ENCODE measurements at places on chromosomes 7 and 10.

DNA sequence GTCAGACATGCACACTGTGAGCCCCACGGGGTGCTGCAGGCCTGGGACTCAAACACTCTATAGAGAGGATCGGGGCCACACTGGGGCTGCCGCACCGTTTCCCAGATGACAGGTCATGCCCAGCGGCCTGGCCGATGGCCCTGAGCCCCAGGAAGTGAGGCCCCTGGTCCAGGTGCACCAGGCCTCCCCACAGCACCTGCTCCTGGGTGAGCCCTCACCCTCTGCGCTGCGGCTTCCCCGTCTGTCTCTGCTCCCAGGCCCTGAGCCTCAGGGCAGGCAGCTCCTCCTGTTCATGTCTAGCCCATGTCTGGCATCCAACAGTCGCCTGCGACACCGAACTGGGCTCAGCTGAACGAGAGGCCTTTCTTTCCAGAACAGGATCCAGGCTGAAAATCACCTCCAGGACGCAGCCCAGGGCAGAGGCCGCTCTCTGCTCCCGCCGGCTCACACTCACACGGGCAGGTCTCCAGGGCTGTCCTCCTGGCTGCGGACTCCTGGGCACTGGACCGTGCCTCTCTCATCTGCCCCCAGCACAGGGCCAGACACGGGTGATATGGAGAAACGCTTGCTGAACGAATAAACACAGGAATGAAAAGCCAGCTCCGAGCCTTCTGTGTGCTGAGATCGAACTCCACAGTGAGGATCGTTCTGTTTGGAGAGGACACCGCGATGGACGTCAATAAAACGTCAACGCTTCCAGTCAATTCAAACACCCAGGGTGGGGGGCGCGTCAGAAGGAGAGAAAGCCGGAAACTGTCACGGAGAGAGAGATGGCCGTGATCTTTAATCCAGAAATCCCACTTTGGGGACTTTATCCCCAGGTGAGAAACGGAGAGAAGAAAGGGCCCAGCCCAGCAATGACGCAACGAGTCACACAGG is 202.4 kb downstream of the ELFN1 start:
- no peak for DNase-seq

DNA sequence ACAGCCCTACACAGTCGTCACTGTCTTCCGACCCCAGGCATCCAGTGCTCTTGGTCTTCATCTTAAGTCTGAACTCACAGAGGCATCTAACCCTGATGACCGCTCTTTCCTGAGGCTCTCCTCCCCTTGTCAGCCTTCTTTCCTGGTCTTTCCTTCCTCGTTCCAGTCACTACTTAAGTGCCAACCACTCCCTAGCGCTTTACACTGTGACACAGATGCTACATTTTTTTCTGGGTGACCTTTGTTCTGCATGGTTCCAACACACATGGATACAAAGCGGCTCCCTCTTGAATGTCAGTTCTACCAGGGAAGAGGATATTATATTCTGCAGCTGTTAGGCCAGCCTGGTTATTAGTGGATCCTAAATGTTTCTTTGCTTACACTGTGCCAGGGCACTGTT is 12.7 kb downstream of the YWHAG start:
- no peak for DNase-seq

- no peak for DNase-seq
These were observed 252.7 kb upstream of the PTER start for GRCh38 chr10:16184096-16184597.

DNA sequence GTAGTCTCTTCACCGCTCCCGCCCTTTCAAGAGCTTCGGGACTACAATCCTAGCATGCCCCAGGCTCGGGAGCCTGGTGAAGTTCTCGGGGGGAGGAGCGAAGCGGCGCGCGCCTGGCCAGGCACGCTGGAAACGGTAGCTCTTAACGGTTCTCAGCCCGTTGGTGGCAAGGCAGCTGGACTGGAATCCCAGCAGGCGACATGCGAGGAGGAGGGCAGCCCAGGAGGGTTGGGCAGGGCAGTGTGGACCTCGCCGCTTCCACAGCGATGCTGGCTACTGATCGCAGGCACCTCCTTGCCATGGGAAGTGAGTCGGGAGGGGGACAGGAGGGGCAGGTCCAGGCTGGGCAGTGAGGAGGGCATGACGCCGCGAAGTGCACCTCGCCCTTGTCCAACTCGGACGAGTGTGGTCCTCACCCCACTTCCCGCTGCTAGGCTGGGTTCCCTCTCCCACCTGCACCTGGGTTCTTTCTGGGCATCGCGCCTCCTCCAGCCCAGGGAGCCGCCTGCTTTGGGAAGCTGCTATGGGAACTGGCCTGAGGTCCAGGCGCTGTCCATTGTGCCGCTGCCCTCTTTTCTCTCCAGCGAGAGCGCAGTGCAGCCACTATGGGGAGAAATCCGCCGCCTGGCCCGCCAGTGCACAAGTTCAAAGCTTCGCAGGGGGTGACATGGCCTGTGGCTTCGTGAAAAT is 367.8 kb upstream of the NUPR2 start:
- DNase-seq = no peak

DNA sequence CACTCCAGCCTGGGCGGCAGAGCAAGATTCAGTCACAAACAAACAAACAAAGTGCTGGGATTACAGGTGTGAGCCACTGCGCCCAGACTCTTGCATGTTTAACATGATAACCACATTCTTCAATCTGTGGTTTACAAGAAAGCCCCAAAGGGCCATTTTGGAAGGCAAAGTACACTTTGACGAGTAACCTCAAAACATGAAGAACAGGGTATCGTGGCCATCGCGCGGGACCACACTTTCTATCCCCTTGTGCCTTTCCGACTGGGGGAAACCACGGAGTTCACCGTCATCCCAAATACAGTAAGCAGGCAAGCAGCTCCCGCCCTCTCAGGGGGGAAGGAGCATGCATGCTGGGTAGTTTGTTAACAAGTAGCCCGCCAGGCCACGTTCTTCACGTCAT is 125.2 kb downstream of the RNF216 start:
- DNase-seq = no peak

GRCh38 chr7:20484356-20484755 is 131.1 kb upstream of the ABCB5 start:
- DNase-seq = no peak

DNA sequence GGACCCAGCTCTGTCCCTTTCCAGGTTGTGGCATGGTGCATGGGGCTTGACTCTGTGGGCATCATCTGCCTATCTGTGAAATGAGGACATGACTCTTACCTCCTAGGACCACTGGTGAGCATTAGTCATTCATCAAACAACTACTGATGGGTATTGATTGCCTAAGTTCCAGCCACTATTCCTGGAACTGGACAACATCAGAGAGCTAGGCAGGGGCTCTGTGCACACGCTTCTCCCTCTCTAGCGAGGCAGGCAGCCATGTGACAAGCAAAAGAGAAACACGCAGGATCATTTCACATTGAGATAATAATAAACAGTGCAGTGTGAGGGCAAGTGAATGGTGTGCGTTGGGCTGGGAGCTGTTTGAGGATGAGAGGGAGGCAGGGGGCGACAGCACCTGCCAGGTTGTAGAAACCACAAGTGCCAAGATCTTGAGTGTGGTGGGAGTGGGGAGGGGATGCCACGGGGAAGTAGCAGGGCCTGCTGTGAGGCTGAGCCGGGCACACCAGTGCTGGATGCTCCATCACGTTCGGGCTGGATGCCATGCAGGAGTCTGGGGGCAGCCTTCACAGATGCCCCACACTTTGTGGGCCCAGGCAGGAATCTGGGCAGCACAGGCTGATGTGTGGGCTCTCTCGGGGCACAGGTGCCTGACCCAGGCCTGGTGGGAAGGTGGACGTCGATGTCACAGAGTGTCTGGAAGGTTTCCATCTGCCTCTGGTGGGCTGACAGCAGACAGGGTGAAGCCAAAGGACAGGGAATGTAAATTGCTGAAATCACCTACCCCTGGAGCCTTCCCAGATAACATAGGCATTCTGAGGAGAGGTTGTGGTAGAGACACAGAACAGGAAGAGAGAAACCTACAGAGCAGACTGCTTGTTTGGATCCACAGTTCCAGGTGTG is 405.5 kb downstream of the RPS24 start:
- no peak for DNase-seq

- DNase-seq = no peak
These were observed 78.8 kb upstream of the FAM180A start for GRCh38 chr7:135827391-135827790.

GRCh38 chr7:34341326-34341725 is 316.7 kb upstream of the NPSR1 start:
- no peak for DNase-seq

DNA sequence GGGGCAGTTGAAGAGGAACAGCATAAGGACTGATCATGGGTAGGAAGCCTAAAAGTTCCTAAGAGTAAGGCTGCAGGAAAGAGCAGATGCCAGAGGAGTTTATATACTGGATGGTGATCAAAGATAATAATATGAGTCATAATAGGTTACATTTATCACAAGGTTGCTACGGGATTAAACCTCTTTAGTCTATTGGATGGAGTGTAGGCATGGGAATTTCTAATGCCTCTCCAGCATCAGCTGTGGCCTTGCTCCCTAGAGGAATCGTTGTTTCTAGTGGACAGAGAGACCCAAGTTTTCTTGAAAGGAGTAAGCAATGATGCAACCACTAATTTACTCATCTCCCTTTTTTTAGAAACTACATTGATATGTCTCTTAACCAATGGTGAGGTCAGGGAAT is 213.4 kb downstream of the GPR37 start:
- no peak for DNase-seq

- no peak for DNase-seq
These were observed 69.1 kb downstream of the RTKN2 start for GRCh38 chr10:62199584-62199983.

- no peak for DNase-seq
These were observed 98.7 kb downstream of the NPSR1 start for GRCh38 chr7:34756691-34757090.

- no peak for DNase-seq
These were observed 113.3 kb downstream of the GNAI1 start for GRCh38 chr7:80247891-80248290.

DNA sequence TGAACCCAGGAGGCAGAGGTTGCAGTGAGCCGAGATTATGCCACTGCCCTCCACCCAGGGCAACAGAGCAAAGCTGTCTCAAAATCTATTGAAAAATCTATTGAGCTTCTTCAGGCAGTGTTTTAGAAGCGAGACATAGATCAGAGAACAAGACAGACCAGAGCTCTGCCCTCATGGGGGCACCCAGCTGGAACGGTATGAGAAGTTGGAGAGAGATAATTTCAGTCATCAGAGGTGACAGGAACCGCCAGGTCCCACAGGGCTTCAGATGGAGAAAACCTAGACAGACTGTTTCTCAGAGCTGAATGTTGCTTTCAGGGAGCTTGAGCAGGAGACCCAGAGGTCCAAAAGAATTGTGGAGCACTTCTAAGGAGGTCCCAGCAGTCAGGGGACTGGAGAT is 14.2 kb upstream of the GTF2IRD1 start:
- DNase-seq = no peak

DNA sequence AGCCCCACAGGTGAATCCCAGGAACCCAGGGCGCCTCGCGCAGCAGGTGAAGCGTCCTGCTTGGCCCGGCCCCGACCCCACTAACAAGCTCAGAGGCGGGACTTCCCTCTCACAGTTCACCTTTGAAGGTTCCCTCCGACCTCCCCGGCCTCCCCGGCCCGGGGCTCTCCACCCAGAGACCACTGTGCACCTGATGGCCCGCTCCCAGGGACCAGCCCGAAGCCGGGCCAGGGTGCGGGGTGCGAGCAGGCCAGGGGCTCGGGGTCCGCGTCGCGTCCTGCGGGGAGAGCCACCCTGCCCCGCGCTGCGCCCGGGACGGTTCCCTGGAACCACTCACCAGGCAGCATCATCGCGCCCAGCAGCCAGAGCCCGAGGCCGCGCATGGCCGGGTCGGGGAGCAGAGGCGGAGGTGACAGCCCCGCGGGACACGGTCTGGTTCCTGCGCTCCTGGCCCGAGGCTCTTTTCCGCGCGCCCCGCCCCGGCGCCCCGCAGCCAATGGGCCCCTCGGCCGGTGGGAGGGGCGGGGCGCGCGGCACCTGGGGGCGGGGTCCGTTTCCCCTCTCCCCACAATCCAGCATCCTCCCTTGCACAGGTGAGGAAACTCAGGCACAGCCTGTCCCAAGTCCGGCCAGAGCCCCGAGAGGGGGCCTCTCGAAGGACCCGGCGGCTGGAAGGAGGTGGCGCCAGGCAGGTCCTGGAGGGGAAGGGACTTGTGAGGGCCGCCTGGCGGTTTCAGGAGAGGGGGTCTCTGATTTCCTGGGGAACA is at the start of gene ADAM8:
Gene ADAM8 (minus strand): TSS at position 434 of the 767 bp plus-strand sequence. CDS start 51 bp downstream, at position 383.
- no peak for DNase-seq

GRCh38 chr7:100215895-100216294 is 3.9 kb upstream of the PVRIG start:
- no peak for DNase-seq

DNA sequence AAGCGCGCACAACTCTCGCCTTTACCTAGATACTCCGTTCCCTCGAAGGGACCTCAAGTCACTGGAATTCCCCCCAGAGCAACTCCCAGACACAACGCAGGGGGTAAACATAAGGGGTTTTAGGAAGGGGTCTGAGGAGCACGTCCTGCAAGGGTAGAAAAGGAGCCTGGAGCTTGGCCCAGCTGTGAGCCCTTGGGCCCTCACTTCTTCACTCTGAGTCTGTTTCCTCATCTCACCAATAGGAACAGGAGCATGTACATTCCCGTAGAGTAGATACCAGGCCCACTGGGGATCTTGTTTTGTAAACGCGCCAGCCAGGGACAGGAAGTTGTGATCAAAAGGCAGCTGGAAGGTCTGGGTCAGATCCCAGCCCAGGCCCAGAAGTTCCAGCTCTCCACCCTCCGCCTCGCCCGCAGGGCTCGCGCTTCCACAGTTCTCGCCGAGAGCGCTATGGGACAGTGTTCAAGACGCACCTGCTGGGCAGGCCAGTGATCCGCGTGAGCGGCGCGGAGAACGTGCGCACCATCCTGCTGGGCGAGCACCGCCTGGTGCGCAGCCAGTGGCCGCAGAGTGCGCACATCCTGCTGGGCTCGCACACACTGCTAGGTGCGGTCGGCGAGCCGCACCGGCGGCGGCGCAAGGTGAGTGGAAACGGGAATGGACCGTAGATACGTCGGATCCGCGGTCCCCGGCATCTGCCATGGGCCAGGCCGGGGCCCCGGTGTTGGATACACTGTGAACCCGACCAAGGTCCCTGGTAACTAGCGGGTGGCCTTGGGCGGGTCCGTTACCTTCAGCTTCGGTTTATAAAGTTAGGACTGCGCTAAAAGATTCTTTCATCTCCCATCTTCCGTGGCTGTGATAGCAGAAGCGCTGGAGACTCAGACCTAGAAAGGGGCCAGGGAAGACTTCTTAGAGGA is 1.3 kb downstream of the CYP26C1 start:
- no peak for DNase-seq

DNA sequence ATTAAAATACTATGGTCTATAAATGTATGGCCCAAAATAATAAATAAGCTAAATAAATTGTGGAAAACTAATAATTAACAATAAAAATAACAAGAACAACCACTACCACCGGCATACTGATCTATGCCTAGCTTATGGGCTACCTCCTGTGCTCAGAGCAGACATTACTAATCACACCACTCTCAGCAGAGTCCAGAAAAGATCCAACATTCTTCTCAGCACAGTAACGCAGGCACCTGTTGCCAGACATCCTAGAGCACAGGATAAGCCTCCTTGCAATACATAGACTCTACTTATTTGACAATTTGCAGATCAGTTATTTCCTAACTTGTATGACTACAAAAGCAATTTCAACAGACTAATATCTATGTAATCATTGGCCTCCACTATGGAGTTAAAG is 137.1 kb upstream of the NEBL start:
- DNase-seq = no peak

All from stimulated activated CD4-positive, alpha-beta T cell treated with anti-CD3 and anti-CD28 coated beads, TNF-alpha, amount 100 ng/mL, for 24 hours (primary cell).